ENCODE measurements at places on chromosomes 2 and 18.

DNA sequence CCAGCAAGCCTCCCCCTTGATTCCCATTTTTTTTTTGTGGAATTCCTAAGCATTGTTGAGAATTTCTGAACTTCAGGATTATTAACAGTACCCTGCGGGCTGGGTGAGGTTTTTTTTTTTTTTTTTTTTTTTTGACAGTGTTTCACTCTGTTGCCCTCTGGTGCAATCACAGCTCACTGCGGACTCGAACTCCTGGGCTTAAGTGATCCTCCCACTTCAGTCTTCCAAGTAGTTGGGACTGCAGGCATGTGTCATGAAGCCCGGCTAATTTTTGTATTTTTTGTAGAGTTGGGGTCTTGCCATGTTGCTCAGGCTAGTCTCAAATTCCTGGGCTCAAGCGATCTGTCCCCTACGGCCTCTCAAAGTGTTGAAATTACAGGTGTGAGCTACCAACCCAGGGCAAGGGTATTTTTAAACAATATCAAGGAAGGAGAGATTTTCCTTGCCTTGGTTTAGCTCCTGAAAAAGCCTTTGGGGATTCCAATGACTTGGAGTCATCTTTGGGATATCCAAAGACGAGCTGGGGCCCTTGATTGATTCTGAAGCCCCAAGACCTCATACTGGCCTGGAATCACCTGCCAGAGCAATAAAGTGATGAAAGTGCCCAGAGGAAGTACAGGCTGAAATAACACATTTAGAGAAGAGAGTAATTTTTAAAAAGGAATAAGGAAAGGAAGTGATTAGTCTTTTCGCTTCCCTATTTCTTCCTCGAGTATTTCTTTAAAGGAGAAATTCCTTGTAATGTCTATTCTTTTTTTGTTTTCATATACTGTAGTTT lies 240.2 kb downstream of the TGIF1 start:
- DNase-seq = no peak

- DNase-seq = peak; percentile 36
Measured at GRCh38 chr2:148298196-148298595, 277.3 kb downstream of the MBD5 start.

DNA sequence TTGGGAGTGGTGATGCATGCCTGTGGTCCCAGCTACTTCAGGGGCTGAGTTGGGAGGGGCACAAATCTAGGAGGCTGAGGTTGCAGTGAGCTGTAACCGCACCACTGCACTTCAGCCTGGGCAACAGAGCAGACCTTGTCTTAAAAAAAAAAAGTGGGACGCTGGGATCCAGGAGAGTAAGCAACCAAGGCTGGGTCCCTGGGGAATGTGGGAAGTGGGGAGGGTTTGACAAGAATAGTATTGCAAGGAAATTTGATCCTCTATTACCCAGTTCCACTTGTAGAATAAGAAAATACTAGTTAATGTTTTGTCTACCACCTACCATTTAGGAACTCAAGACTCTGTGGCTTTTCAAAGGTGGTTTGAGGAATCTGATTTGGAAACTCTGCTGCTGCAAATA lies 21.1 kb upstream of the DYTN start:
- DNase-seq = no peak

GRCh38 chr2:72027426-72028161 lies 120.1 kb downstream of the CYP26B1 start:
- no peak for DNase-seq

DNA sequence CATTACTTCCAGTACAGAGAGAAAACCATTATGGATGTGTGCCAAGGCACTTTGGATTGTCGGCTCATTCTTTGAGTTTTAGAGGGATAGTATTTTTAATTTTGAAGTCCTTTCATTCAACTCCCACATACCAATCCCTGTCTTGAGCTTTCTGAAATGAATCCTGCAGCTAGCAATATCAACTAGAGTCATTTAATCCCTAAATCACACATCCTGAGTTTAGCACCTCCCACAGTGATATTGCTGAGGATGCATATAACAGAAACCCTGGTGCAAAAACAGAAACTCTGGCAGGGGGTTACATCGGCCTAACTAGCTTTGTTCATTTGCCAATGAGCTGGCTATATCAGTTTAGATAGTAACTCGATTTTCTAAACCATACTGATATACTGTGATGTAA lies 427.3 kb downstream of the LRP1B start:
- no peak for DNase-seq

DNA sequence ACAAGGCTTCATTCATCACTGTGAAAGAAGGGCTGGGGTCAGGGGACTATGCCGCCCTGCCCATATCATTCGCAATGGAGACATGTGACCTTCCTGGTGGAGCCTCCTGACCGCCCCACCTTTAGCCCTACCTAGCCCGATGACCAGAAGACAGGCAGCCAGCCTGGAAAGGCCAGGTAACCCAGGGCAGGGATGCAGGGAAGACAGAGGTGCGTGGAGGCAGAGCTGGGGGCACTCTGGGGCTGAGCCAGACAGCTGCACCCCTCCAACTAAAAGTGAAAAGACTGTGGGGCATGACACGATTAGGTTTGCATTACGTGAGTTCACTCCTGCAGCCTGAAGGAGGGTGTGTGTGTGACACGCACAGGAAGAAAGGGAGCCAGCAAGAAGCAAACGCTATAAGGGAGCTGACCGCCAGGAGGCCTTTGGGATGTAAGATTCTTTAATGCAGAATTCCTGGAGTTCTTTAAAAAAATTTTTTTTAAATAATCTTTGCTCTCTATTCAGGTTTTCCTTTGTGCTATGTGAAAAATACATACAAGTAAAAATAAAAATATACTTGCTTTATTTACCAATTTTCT lies 3.7 kb upstream of the HES6 start:
- DNase-seq = no peak

DNA sequence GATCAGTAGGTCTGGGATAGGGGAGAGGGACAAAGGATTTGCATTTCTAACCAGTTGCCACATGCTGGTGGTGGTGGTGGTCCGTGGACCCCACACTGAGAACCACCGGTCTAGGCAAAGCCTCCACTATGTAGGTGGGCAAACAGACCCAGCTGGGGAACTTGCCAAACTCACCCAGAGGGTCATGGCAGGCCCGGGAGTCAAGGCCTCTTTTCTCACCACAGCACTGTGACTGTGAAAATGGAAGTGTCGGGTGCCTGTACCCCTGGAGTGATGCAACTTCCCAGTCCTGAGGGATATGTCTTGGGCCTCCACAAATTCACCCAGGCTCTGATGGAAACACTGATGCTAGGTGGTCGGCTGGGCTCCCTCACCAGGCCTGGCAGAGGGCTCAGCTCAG lies 101.2 kb upstream of the SMAD2 start:
- DNase-seq = no peak

- DNase-seq = no peak
Measured at GRCh38 chr18:50284255-50284885, 3.0 kb upstream of the MBD1 start.

GRCh38 chr2:143139835-143140393 lies 10.7 kb downstream of the ARHGAP15 start:
- peak; percentile 78 for DNase-seq

GRCh38 chr2:217512728-217513127 lies 490.1 kb downstream of the TNS1 start:
- DNase-seq = no peak

GRCh38 chr2:111235192-111236015 lies 114.7 kb downstream of the BCL2L11 start:
- DNase-seq = no peak

GRCh38 chr2:47518497-47519146 lies 115.7 kb downstream of the MSH2 start:
- DNase-seq = no peak

DNA sequence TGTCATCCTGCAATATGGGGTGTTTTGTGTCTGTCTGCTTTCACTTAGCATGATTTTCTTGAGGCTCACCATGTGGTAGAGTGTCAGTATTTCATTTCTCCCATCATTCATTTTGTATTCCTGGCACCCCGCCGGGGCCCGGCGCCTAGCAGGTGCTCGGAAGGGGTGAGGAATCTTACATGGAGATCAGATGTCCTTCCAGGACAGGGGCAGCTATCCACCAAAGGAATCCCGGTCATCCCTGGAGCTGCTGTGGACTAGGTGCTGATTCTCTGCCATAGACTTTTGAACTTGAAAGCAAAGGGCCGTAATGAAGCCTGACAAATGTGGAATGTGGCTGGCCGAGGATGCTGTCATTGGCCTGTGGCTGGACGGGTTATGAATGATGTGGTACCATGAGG lies 2.4 kb downstream of the PRELID3A start:
- DNase-seq = no peak
